ENCODE measurements at places on chromosomes 6 and 20.

DNA sequence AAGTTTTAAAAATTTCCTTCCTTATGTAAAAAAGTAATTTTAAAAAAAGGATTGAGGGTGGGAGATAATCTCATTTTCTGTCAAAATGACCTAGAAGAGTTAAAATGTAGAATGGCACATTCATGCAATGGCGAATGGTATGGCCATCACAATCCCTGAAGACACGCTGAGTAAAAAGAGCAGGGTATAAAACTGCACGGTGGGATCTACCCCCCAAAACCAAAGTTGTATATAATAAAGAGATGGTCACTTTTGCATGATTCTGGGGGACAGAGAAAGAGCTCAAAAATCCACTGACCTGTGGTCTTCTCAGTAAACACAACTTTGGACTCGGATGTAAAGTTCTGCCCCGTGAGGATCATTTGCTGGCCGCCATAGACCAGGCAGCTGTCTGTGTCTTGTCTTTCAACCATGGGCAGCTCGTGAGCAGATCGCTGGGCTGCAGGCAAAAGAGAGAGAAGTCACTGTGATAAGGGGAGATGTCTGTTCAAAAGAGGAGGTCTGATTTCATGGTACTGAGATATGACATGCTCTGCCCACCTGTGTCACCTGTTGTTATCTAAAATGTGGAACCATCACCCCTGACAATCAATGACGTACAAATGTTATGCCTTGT is 88.2 kb downstream of the NFATC2 start:
- no peak for DNase-seq

GRCh38 chr20:55478724-55479450 is 526.4 kb downstream of the CBLN4 start:
- DNase-seq = no peak

- DNase-seq = no peak
Measured at GRCh38 chr6:5274231-5274630, 12.9 kb downstream of the FARS2 start.

DNA sequence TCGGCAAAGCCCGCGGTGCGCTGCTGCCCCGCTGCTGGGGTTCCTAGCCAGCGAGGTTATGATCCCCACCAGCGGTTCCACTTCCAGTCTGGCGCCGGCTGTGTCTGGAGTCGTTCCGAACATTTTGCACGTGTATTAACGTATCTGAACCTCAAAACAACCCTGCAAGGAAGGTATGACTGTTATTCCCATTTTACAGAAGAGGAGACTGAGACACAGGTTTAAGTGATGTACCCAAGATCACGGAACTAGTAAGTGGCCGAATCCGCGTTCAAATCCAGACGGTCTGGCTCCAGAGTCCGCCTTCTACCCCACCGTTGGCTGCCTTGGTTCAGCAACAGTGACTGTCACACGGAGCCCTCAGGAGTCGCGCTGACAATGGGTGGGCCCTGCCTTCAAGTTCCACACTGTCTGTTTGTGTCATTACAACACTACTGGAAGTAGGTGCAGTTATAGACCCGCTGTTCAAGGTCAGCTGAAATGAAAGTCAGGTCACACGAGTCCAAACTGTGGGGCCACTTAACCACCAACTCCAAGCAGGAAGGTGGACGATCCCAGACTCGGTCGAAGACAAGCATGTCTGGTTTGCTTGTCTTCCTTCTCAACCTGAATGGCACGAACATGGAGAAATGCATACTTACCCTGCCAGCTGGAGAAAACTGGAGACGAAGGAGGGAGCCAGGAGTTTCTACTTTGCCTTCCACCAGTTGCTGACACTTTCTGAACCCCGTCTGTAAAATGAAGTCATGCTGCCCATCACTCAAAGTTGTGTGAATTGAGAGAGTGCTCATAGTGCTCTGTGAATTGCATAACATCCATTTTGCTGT is 803 bp upstream of the SRXN1 start:
- no peak for DNase-seq

DNA sequence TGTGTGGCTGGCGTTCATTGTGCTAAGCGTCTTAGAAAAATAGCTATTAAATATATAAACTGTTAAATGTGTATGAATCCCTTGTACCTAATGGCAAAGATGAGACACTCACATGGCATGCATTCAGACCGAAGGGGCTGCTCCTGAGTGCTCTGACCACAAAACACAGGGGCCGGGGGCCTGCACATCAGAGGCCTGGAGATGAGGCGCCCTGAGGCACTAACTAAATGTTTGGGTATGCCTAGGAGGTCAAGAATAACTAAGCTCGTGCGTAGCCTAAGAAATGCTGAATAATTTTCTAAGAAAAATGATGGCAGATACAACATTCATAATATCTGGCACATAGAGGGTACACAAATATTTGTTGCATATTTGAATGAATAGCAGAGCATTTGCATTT is 92.5 kb downstream of the PSMB1 start:
- DNase-seq = no peak

DNA sequence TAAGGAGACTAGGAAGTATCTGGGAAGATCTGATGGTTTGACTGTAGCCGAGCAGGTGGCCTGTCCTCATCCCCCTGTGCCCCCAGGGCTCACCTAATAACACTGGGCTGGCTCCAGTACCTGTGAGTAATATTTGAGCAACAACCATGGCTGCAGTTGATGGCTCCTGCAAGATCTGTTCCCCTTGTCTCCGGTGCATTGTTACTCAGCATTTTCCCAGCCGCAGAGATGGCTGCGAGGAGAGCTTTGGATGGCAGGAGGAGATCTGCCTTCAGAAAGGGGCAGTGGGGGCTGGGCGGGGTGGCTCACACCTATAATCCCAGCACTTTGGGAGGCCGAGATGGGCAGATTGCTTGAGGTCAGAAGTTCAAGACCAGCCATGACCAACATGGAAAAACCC is 39.3 kb downstream of the PTK7 start:
- DNase-seq = no peak

GRCh38 chr6:37840143-37840939 is 20.8 kb downstream of the ZFAND3 start:
- DNase-seq = no peak

- peak; percentile 25 for DNase-seq
Measured at GRCh38 chr20:15594158-15594695, 979.0 kb downstream of the KIF16B start.

DNA sequence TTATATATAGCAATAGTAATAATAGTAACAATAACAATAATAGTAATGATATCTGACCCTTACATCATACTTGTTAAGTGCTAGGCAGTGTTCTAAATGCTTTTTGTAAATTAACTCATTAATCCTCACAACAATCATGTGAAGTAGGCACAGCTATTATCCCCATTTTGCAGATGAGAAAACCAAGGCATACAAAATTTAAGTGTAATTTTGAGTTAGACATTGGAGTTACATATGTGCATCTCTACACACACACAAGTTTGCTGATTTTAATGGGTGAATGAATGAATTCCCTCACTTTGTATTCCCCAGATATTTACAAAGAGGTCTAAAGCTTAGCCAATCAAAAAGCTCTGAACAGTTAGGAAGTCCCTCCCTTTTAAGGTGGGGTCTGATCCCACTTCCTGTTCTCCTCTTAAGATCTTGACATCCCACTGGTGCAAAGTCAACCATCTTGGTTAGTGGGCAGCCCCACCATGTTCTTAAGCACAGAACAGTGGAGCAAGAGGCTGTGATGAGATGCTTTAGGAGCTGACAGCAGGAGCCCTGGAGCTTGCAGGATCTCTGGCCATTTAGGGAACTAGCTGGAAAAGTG is 85.3 kb upstream of the FOXP4 start:
- DNase-seq = no peak

DNA sequence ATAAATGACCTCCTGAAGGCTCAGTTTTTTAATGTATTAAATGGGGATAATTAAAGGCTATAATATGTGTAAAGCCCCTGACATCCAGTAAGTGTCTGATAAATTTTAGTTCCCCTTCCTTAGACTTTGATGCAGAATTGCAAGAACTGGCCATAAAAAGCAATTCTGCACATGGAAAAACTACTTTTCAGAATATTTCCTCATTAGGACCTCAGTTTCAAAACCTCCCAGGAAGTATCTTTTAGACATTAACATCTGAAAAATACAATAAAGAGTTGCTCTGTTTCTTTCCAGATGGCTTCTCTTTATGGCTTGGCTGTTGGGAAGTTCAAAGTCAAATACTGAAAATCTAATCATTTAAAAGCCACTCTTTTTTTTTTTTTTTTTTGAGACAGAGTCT is 106.3 kb upstream of the ZNF217 start:
- no peak for DNase-seq

GRCh38 chr20:37669062-37669772 is 24.6 kb upstream of the CTNNBL1 start:
- no peak for DNase-seq

GRCh38 chr20:38728191-38728781 is 4.0 kb downstream of the SLC32A1 start:
- DNase-seq = no peak

DNA sequence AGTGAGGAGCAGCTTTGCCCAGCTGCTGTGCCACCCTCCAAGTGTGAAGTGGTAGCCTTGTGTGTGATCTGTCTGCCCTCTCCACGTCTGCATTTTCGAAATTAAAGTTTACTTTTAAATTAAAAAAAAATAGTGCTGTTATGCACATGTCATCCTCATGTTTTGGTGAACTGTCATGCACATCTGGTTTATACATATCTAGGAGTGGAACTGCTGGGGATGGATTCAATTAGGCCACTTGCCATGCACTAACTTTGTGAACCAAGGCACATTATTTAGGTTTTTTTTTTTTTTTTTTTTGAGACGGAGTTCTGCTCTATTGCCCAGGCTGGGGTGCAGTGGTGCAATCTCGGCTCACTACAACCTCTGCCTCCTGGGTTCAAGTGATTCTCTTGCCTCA is 3.6 kb downstream of the GTSF1L start:
- DNase-seq = no peak

GRCh38 chr6:122400121-122400450 is 634 bp downstream of the HSF2 start:
- no peak for DNase-seq

DNA sequence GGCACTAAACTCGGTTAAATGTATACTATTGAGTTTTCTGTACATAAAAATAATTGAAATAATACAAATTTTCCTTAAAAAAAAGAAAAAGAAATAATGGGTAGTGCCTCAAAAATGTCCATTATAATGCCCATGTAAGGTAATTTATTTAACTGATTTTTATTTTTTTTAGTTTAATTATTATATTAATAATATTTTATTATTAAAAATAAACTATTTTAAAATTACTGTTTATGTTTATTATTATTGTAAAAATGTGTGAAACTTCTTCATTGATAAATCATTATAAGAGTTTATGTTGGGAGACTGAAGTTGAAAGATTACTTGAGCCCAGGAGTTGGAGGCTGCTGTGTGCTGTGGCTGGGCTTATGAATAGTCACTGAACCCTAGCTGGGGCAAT is 925.5 kb upstream of the EPHA7 start:
- no peak for DNase-seq

DNA sequence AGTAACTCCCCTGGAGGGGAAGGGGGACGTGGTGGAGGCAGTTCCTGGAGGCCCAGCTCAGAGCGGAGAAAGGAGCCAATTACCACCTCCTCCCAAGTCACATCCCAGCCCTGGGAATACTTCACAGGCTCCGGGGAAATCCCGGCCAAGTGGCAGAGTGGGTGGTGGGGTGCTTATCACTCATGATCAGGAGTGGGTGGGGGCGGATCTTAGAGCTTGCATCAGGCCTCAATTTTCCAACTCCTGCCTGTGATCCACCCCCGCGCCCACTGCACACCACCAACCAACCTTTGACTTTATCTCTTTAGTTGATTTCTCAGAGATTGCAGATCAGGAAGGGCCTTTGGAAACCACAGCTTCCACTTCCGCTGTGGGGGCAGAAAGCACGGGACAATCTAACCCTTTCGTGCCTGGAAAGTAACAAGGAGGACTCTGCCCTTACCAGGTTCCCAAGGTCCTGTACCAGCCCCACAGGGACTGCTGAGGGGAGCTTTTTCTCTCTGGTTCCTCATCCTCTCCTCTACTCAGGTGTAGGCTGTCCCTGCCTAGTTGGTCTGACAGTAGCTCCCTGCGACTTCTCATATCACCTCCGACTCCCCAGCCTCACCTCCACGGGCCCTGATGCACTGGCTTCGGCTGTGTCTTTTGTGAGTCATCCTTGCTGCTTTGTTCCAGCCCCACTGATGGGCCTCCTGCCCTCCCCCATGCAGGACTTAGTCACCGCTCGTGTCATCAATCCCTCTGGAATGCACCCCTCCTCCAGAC is 24.9 kb upstream of the IER3 start:
- peak; percentile 94 for DNase-seq

Measured in urothelium cell line (cell line).